ENCODE measurements at places on chromosomes 3 and 15.

- no peak for DNase-seq
These were observed 49.6 kb upstream of the BNIP2 start for GRCh38 chr15:59738676-59739075.

- DNase-seq: no peak
These were observed 31.5 kb upstream of the FAM81A start for GRCh38 chr15:59406446-59406845.

DNA sequence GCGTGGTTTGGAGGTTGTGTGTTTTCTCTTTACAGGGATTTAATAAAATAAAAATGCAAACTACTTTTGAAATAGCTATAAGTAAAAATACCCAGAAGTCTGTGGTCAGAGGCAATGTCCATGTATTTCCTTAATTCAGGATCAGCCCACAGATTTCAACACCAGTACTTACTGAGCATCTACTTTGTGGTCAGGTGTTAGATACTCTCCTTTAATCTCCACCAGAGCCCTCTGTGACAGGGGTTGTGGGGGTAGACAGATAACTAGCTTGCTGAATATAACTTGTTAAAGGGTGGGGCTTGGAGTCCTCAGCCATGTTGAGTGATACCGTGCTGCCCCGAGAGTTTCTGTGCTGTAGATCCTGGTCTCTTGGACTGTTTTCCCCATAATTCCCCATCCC is 244.1 kb upstream of the NR2E3 start:
- DNase-seq: no peak

DNA sequence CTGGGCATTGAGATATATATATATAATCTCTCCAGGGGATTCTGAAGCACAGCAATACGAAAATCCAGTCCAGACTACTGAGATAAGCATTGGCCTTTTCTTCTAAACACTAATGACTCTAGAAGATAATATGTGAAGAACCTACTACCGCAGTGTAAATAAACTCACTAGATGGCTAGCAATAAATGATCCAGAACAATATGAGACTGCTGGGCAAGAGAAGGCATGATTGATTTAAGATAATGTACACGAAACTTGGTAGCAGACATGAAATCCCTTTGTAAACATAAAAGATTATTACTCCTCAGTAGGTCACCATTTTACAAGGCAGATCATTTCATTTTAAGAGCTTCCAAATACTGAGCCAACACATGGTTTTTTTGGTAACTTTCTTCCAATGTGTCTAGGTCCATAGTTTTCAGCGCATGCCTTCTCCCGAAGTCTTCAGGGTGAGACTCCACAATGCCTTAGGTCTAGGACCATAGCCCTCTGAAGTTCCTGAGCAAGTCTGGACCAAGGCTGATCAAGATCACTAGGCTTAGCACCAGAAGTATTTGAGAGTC is 193.2 kb downstream of the LRRN1 start:
- no peak for DNase-seq

GRCh38 chr3:19559724-19560442 is 374.1 kb downstream of the EFHB start:
- no peak for DNase-seq

DNA sequence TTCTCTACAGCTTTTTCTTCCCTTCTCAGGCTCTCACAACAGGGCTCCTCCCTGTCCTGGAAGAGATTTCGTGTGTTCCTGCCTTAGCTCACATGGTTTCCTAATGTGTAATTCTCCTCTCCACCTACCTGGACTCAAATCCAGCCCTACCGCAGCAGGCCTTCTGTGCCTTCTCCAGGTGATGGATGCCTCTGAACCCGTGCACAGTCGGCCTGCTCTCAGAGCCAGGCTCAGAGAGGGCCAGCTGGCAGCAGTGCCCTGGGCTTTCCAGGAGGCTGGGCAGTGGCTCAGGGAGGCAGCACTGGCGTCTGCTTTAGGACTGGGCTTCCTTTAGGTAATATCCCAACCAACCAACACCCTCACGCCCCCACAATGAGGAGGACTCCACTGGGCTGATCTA is 123.2 kb upstream of the TMC3 start:
- DNase-seq: no peak

GRCh38 chr15:98077186-98077585 is 116.7 kb downstream of the ARRDC4 start:
- DNase-seq: no peak

DNA sequence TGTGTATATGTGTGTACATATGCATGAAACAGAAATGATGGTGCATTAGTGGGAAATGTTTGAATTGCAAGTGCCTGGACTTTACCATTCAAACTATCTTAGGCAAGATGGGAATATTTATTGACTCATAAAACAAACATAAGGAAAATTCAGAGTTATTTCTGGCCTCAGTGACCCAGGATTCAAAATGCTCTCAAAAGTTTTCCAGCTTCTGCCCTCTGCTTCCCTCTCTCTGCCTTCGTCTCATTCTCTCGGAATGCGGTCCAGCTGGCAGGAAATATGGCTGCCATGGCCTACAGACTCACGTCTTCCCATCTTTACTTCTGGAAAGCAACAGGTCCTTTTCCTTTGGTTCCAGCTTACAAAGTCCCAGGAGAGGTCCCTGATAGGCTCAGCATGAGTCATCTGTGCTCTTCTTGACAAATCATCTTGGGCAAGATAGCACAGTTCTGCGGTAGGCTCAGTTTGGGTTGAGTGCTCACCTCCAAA is 8.7 kb upstream of the ZNF774 start:
- no peak for DNase-seq

GRCh38 chr15:92813485-92813884 is 86.6 kb upstream of the CHD2 start:
- DNase-seq: no peak

GRCh38 chr15:84811828-84812227 is 5.3 kb upstream of the ALPK3 start:
- no peak for DNase-seq

- DNase-seq: no peak
These were observed 9.5 kb downstream of the CMTM7 start for GRCh38 chr3:32401126-32401525.

- DNase-seq: no peak
These were observed 41.4 kb downstream of the SACM1L start for GRCh38 chr3:45730409-45731154.

- DNase-seq: no peak
These were observed 89.1 kb downstream of the ABHD5 start for GRCh38 chr3:43779850-43780249.
